ENCODE measurements at places on chromosomes 4 and X.

- no peak for DNase-seq
These were observed 179.0 kb downstream of the SPCS3 start for GRCh38 chr4:176498617-176499256.

DNA sequence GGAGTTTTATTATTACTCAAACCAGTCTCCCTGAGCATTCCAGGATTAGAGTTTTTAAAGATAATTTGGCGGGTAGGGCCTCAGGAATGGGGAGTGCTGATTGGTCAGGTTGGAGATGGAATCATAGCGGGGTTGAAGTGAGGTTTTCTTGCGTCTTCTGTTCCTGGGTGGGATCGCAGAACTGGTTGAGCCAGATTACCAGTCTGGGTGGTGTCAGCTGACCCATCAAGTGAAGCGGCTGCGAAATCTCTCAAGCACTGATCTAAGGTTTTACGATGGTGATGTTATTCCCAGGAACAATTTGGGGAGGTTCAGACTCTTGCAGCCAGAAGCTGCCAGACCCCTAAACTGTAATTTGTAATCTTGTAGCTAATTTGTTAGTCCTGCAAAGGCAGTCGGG lies 25.1 kb upstream of the SETD7 start:
- no peak for DNase-seq

GRCh38 chrX:53004038-53004437 lies 44.6 kb upstream of the GPR173 start:
- no peak for DNase-seq

DNA sequence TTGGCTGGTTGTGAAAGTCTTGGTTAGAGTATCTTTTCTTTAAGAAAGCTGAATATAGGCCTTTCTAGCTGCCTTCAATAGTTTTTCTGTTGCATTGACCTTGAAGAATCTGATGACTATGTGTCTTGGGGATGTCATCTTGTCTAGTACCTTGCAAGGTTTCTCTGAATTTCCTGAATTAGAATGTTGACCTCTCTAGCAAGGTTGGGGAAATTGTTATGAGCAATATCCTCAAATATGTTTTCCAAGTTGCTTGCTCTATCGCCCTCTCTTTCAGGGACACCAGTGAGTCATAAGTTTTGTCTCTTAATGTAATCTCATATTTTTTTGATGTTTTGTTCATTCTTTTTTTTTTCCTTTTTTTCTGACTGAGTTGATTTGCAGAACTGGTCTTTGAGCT lies 194.7 kb downstream of the RAB28 start:
- DNase-seq, result no peak

DNA sequence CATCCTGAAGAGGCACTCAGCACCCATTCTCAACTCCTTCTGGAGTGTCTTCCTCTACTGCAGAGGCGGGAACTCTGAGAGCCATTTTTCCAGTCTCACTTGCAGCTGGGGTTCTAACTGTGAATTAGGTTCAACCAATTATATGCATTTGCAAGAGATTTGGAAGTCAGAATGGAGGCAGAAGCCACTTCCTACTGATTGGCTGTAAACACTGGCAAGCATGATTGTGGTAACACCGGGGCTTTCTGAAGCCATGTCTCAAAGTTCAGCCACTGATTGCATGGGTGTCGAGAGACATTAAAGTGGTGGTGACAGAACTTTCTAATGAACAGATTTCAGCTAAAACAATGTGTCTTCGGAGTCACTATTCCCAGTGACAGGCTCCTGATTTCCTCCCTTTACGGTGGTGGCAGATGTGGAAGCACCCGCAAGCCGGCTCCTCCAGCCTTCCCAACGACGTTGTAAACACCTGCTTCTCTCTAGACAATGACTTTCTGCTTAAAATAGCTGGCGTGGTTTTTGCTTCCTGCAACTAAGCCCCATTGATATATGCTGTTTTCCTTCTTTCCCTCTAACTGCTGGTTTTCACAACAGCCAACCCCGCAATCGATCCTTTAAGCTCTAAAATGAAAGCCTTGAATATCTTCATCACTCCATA lies 92.0 kb downstream of the IRF2 start:
- DNase-seq, result no peak

DNA sequence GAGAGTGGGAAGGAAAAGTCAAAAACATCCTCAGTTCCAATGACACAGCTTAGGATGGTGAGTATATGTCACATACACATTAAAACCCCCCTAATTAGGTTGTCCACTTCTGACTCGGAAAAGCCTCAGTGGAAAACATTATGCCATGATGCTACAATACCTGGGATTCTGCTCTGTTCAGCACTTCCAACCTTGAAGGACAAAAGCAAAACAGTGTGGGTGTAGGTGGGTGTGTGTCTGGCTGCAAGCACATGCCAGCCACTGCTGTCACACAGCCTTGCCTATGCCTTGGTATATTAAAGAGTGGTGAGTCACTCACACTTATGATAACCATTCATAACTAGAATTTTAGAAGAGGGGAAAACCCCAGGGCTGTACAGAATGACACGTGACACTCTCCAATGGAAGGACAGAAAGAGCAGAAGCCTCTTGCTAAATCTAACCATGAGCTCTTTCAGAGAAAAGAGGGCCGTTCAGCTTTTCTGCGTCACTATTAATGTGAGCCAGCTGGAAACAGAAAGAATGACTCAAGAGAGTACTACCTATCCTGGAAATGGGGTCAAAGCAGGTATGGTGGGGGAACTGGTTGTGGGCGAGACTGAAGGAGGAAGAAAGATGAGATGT lies 159.6 kb downstream of the TET2 start:
- DNase-seq, result no peak

DNA sequence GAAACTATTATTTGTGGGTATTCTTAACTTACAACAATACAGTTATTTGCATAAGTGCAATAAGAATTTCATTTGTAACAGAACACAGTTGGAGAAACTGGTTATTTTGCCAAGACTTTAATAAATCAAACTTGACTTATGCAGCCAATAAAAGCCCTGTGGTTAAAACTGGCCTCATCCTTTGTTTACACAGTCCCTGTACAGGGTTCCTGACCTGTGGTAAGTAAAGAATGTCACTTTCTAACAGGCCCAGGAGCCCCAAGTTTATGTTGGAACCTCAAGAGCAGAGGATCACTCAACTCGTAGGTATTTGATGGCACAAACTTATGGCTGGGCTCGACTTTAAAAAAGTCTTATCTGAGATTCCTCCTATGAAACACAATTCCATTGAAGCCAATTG lies 88.6 kb upstream of the PTCHD1 start:
- DNase-seq, result no peak

GRCh38 chrX:15269120-15269519 lies 763 bp downstream of the ASB9 start:
- DNase-seq, result no peak

GRCh38 chrX:31355206-31355955 lies 283.5 kb upstream of the FTHL17 start:
- no peak for DNase-seq

DNA sequence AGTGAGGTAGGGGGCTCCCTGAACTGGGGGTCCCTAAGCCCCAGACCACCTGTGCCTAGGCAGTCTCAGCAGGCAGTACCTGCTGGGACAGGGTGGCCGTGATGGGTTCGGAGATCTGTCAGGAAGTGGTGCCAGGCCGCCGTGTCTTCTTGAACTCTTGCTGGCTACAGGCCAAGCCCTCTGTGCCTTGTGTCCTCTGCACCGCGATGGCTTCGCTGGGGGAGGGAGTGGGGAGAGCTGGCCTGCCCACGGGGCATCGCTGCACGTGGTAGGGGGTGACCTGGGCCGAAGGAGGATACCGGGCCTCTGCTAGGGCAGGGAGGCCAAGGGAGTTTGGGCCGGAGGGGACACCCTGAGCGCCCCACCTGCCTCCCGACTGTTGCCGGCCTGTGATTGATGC lies 96.7 kb upstream of the NKX1-1 start:
- no peak for DNase-seq

GRCh38 chr4:114282937-114283336 lies 303.5 kb upstream of the ARSJ start:
- DNase-seq, result no peak

DNA sequence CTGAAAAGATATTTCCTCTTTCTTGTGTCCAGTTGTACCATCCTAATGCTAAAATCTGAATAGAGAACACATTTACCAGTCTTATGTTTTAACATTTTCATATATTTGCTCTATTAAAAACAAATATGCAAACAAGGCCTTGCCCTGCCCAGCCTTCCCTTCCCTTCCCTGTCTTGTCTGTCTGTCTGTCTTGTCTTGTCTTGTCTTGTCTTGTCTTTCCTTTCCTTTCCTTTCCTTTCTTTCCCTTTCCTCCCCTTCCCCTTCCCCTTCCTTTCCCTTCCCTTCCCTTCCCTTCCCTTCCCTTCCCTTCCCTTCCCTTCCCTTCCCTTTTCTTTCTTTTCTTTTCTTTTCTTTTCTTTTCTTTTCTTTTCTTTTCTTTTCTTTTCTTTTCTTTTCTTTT lies 1103.5 kb downstream of the STIM2 start:
- DNase-seq, result no peak
